ENCODE measurements at places on chromosomes 5 and 9.

DNA sequence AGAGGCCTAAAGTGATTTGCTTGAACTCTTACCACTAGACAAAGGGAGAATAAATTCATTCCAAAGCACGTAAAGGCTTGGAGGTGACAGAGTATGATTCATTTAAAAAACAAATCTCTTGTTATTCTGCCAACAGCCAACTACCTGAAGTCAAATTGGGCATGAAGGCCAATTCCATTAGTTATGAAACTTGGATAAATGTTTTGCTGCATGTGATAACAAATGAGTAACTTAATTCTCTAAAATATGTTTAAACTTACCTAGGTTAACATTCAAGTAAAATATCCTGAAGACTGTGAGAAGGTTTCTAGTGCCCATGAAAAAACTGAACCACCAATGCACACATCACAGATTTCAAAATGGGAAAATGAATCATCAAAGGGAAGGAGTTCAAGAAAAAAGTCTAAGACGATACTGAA lies 120.1 kb upstream of the TSLP start:
- DNase-seq = no peak

GRCh38 chr5:76716456-76717157 lies 681 bp downstream of the F2R start:
- no peak for DNase-seq

- no peak for DNase-seq
Measured at GRCh38 chr9:86141843-86142242, 42.5 kb upstream of the GOLM1 start.

DNA sequence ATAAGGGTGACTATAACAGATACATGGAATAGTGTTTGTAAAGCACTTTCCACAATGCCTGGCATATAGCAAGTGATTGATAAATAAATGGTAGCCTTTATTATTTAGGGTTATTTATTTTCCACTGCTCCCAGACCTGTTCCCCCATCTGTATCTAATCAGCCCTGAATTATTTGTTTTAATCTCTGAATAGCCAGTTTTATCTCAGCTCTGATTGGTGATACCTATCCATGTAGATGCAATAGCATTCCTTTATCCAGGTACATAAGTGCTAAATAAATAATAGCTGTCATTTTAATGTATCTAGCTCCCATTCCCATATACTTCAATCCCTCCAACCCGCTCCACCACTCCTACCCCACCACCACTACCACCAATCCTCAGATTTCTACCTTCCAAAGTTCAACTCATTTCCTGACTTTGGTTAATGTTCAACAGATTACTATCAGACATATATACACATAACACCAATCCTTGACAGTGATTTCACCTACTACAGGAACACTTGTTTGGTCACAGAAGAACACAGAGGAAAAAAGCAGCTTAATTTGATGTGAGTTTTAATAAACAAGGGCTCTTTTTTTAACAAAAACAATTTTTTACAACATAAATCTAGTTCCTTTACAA lies 14.0 kb downstream of the PRKAA1 start:
- no peak for DNase-seq

DNA sequence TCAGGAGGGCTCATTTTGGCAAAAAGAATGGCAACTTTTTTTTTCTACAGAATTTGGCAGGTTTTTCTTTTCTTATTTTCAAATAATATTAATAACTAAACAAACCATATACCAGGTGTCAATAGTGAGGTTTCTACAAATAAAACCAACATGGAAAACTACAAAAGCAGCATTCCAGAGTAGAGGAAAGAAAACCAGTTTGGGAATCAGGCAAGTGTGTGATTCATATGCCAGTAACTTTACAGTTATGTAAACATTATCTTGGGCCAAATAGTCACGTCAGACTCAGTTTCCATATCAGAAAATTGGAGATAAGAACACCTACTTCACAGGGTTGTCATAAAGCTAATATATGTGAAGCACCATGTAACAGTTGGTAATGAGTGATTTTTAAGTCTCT lies 51.7 kb downstream of the FBXW11 start:
- DNase-seq = peak; percentile 50

- no peak for DNase-seq
Measured at GRCh38 chr5:165015547-165015946, 1510.1 kb downstream of the MAT2B start.

DNA sequence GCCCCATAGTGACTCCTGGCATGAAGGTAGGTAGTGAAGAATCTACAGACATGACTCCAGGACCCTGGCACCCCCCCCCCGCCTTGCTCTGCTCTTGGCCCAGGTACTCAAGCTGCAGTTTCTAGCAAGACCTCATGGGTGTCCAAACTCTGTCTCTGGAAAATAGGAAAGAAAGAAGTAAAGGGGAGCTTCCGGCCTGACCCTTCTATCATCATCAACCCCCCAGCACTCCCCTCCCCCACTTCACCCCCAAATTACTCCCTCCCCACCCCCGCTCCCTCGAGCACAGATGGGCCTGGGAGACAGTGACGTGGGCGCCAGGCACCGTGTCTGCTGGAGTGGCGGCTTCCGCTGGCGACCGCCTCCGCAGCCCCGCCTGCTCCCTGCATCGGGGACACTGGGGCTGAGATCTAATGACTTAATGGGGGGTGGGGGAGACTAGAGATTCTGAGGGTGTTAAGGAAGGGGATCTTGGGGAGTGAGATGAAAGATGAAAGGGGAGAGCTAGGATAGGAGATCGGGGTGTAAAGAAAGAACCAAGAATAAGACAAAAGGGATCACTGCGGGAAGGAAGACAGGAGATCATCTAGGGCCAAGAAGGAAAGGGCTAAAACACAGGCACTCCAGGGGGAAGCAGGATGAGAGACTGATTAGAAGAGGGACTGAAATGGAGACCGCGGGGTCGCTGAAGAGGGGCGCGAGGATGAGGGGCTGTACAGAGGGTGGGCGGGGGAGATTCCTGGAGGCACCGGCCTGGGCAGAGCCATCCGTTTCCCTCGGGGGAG lies 1.1 kb upstream of the DNAJB5 start:
- no peak for DNase-seq

- no peak for DNase-seq
Measured at GRCh38 chr5:128329386-128329939, 208.6 kb downstream of the FBN2 start.

DNA sequence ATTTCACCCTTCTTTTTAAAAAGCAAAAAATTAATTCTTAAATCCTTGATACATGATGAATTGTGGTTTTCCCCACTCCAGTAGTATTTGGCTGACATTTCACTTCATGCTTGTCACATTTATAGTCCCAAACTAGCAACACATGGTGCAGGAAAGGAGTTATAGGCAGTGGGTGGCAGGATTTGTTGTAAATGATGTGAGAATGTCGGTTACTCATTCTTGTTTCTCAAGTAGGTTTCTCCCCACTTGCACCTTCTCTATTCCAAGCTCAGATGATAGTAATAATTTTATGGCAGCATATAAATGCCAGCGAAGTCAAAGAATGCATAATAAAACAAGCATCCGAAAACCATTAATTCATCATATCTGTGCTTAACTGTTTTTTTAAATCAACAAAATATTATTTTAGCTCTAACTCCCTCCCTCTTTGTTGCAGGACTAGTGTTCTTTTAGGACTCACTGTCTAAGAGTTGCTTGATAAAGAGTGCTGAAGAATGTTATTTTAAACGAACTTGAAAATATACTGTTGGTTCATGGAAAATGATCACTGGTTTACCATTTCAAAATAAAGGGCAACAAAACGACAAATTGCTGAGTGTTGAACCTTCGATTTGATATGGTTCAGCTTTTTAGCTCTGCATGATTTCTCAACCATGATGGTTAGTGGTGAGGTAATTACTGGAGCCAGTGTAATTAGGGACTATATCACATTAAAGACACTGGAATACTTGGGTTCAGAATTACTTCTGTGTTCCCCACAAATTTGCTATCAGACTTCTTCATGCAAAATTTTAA lies 88.1 kb upstream of the ADAMTSL1 start:
- DNase-seq = no peak

- DNase-seq = no peak
Measured at GRCh38 chr5:130488252-130488651, 584.0 kb downstream of the CHSY3 start.

DNA sequence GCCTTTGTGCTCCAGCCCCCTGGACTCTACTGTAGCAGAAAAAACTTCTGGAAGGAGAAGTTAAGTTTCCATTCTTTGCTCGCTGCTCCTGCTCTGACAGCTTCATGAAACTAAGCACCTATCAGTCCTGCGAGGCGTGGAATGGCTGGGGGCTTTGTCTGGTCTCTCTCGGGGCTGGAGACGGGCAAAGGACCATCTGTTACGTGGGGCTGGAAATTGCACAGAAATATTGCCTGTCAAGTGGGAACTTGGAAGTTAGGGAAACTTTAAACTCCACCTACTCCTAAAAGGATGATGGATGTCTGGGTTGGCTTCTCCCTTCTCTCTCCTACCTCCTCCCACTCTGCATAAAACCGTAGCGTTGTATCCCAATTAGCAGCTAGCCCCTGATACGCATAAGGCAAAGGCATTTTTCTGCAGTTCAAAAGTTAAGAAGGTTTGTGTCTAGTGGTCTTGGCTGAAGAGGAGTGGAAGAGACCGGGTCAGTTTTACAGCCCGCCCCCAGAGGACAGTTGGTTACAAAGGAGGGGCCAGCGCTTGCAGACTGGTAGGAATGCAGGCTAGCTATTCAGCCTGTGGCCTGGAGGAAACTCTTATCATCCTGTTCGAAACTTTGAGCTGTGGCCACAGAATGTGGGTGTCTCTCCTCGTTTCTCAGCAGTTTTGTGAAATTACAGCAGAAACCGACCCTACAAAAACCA lies 1.3 kb downstream of the FBXL7 start:
- DNase-seq = peak; percentile 76

DNA sequence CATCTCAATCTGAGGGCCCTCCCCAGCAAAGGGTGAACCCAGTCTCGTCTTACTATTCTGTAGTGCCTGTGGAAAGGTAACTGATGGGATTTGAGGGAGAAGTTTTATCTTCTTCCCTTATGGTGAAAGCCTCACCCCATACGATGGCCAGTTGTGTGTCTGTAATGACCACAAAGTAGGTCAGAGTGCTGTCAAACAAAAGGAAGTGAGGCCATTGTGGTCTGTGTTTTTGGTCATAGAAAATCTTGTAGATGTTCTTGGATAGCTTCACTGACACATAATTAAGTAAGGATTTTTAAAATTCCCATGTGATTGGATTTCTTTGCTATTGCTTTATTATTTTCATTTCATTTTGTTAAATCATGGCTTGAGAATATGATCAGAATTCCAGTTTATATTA lies 505.1 kb upstream of the KLF4 start:
- no peak for DNase-seq

DNA sequence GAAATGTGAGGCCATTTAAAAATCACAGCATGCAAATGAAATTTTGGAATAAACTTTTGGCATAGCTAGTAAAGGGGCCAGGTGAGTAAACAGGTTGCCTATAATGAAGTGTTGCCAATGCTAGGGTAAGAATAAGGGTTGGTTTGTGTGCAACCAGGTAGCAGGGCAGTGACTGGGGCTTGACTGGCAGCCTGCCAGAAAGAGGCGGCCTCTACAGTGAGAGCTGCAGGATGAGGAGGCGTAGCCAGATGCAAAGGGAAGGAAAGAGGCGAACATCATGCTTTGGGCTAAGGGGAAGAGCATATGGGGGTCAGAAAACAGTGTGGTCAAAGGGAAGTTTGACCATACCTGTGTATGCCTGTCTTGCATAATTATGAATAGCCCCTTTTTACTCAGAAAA lies 70.6 kb downstream of the MAST4 start:
- DNase-seq = no peak

GRCh38 chr9:34802916-34803315 lies 93.0 kb upstream of the CCL21 start:
- DNase-seq = no peak

- no peak for DNase-seq
Measured at GRCh38 chr5:10607023-10607665, 43.3 kb downstream of the ANKRD33B start.

DNA sequence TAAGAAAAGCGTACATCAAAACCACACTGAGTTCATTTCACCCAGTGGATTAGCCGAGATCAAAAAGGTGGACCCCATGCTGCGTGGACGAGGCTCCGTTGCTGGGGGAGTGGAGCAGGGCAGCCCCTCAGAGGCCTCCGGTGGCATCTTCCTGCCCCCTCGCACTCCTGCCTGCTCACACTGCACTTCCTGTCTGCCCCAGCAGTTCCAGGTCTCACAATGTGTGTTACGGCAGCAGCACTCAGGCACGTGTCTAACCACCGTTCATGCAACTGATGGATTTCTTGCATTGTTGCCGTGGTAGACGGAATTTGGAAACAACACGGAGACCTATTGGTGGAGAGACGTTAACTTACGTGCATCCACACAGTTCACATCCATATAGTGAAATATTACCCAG lies 196.6 kb upstream of the OTULINL start:
- no peak for DNase-seq

- DNase-seq = no peak
Measured at GRCh38 chr5:161387121-161387520, 159.4 kb downstream of the GABRB2 start.

- peak; percentile 57 for DNase-seq
Measured at GRCh38 chr5:170451747-170452365, 52.0 kb upstream of the KCNIP1 start.

- no peak for DNase-seq
Measured at GRCh38 chr5:109034306-109034705, 286.6 kb downstream of the FER start.

GRCh38 chr9:109320742-109321448 lies at the start of gene EPB41L4B:
EPB41L4B (minus strand) TSS chr9:109321059; CDS start chr9:109320446, 613 bp downstream.
- peak; percentile 55 for DNase-seq

DNA sequence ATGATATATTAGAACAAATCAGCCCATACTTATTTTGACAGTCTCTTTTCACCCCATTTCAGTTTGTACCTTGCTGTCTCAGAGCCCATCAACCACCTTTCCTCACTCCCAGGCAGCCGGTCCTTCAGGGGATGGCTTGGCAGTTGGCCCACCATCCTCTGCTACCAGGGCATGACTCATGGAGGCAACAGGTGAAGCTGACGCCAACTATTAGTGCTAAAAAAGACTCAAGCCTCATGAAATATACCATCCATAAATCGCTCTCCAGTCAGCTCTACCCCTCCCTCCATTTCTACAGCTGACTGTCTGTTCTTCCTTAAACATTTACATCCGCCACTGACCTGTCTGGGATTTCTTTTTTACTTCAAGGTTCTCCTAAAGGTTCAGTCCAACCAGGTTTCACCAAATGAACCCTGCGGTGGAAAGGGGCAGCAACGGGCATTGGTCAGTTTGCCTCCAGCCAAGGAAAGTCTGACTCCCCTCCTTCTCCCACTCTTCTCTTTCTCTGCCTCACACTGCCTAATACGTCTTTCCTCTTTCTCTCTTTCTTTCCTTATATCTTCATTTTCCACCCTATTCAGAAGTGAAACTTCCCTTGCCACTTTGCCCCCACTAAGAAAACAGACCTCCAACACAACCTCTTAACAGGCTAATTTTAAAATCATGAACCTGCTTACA lies 439.1 kb downstream of the RAB3C start:
- DNase-seq = no peak
